ENCODE measurements at places on chromosomes 5 and 9.

DNA sequence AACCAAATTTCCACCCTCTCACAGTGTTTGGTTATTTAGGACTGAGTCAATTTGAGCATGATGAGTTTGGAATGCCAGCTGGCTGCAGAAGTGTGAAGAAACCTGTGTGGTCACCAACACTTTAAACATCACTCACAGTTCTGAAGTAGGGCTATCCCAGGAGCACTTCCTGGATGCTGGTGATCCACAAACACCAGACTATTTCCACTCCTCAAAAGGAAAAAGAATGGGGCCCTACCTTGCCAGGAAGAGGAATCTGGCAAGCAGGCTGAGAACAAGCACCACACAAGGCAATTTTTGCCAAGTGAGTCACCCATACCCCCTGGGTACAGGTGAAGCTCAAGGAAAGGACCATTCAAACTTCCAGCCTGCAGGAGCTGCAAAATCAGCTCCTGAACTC lies 294.2 kb upstream of the PTGER4 start:
- no peak for DNase-seq

DNA sequence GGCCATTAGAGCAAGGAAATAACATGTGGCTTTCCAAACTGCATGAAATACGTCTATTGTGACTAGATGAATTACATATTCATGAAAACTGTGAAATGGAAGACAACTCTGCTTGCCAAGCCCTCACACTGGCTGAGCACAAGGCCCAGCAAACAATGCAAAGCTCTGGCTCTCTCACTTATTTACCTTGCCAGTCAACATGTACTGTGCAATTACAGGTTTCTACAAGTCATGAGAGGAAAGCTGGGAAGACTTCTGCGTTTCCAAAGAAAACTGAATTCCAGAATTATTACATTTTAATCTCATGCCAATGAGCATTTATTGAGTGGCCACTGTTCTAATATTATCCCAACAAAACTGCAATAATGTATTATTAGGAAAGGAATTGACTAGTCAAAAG lies 12.1 kb upstream of the C5orf63 start:
- no peak for DNase-seq

DNA sequence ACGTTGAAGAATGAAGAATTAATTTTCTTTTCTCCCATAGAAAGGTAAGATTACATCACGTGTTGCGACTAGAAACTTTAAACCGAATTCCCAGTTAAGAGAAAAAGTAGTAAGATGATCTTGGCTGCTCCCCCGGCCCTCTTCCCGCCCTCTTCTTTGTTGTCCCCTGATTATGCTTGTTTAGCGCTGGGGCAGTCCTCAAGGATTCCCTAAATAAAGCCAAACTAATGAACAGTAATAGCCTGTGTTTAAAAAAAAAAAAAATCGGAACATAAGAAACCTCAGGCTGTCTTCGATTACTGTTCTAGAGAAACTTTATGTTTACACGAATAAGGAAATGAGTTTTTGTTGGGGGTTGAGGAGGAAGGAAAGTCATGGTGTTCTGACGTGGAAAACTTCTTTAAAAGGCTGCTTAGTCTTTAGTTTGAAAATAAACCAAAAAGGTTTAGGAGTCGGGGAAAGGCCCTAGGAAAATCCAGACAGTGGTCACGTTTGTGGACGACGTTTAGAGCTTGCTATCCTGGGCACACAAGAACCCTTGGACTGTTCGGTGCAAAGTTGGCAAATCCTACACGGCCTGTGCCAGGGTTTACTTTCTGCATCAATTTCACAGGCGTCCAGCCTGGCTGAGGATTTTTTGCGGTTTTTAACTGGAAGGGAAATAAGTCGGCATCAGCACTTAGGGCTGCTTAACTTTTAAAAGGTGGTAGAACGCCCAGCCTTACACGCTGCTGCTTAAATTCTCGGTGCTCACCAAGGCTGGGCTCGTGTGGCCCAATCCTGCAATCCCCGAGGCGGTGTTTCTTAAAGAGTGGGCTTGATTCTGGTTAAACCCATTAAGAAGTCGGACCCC lies 1.1 kb upstream of the MAT2B start:
- DNase-seq: peak; percentile 84

DNA sequence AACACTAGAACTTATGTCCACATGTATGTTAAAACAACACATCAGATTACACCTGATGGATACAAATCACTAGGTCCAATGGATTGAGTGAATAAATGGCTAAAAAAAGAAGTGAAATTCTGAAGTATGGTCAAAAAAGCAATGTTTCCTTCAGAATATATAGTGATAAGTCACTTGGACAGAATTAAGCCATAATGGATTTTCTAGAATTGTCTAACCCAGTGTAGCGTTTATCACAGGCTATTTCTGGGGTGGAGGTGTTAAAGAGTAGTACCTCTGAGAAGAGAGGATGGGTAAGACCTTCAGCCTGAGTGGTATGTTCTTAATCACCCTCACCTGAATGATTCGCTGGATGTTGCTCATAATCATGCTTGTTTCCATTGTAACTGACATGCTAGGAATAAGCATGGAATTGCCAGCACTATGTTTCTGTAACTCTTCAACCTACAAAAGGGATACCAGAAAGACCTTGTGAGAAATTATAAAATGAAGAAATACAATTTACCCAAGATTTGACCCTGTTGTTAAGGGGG lies 33.2 kb downstream of the SLC31A2 start:
- no peak for DNase-seq

DNA sequence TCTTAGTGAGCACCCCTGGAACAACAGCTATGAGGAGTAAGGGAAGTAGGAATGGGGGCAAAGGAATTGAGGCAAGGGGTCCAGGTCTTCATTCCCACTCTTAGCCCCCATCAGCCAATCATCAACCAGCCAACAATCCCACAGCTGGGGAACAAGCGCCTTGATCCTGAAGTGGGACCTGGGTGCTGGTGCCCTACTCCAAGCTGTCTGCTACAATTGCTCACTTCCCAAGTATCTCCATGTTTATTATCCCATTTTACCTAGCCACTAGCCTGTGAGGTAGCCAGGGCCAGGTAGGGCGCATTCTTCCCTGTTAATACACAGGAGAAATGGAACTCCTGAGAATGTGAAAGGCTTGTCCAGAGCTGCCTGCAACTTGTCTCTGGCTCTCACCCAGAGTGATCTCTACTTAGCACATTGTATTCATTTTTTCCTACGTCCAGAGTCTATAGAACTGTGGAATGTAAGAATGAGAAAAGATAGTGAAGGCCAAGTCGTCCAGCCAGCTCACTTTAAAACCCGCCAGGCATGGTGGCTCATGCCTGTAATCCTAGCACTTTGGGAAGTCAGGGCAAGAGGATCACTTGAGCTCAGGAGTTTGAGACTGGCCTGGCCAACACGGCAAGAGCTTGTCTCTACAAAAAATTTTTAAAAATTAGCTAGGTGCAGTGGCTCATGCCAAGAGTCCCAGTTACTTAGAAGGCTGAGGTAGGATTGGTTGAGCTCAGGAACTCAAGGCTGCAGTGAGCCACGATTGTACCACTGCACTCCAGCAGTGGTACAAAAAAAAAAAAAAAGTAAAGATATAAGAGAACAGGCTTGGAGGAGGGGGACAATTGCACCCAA lies 6.2 kb upstream of the DNAJC18 start:
- DNase-seq: no peak

GRCh38 chr9:136762221-136762691 lies 2.1 kb downstream of the LCN15 start:
- DNase-seq: no peak
